Erythroblast (primary cell): ENCODE measurements at places on chromosomes 2 and 18.

GRCh38 chr2:118591223-118591622 lies 256.2 kb downstream of the EN1 start:
- no peak for DNase-seq

GRCh38 chr18:45441110-45441847 lies 174.0 kb upstream of the SLC14A2 start:
- no peak for DNase-seq

GRCh38 chr2:235343869-235344268 lies 150.0 kb upstream of the AGAP1 start:
- no peak for DNase-seq

DNA sequence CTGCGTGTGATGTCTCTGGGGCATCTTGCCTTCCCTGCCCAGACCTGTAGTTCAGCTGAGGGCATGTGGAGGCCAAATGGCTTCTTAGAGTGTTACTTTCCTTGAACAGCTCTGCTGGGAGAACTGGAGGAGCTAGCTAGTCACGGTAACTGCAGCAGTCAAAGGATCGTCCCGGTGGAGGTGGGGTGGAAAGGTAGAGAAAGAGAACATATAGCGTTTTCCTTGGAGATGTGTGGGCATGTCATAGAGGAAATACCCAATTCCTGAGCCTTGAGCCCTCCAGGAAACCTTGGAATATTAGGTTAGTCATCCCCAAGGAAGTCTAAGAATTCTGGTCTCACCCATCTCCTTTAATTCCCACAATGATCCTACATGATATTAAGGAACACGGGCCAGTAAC lies 33.5 kb upstream of the IL37 start:
- DNase-seq: no peak
